ENCODE measurements at places on chromosomes 3 and 15.

GRCh38 chr3:196712514-196713413, 587 bp downstream of the PIGX start:
- peak; percentile 48 for DNase-seq

DNA sequence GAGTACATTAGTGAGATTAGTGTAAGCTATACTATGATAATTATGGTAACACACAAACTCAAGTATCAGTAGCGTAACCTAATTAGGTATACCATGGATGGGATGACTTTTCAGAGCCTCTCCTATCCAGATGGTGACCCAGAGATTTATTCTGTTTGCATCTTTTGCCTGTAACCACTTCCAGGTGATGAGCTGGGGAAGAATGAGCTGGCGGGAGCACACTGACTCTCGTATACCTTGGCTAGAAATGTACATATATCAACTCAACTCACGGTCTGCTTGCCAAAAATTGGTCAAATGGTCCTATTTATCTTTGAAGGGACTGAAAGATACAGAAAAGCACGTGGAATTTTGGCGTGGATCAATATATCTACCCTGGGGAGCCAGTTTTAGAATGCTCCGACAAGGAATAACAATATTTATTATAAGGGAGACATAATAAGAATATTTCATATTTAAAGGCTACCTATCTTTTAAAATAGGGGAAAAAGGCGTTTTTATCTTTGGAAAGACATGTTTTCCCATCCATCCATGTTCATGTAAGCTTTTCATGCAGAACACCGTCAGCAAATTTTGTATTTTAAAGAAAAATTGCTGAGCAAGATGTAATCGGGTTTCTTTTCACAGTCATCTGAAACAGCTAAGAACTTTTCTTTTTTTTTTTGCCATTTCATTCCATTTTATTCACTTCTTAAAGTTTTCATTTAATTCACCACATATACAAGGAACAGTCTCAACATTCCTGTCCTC, 502.6 kb upstream of the CBLB start:
- DNase-seq: no peak

- no peak for DNase-seq
Observed at GRCh38 chr15:22903427-22903826, 65.0 kb downstream of the NIPA2 start.

- DNase-seq: no peak
Observed at GRCh38 chr3:178419071-178419470, 117.2 kb upstream of the KCNMB2 start.

DNA sequence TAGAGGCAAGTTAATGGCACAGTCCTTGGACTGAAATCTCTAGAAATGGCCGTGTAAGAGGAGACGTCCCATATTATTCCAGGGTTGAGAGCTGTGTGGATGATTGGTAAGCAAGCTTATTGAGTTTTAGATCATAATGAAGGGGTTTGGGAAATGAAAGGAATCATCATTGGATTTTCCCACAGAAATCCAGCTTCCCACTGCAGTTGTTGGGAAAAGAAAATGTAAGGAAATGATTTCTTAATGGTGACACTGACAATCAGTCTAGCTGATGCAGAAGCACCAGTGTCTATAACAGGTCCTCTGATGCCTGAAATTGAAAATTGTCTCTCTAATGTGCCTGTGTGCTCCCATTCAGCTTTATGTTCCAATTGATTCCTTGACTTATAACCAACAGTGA, 728.6 kb downstream of the GRM7 start:
- DNase-seq: no peak

GRCh38 chr15:44801364-44801763, 65.0 kb downstream of the TRIM69 start:
- DNase-seq: peak; percentile 14

DNA sequence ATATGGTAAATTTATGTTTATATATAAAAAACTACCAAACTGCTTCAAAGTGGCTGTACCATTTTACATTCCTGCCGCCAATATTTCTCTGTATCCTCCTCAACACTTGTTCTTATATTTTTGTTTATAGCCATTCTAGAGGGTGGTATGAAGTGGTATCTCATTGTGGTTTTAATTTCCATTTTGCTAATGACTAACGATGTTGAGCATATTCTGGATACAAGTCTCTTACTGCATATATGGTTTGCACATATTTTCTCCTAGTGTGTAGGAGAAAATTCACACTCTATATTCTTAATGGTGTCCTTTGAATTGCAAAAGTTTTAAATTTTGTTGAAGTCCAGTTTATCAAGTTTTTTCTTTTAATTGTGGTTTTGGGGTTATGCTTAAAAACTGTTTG, 15.1 kb downstream of the NMD3 start:
- DNase-seq: no peak

DNA sequence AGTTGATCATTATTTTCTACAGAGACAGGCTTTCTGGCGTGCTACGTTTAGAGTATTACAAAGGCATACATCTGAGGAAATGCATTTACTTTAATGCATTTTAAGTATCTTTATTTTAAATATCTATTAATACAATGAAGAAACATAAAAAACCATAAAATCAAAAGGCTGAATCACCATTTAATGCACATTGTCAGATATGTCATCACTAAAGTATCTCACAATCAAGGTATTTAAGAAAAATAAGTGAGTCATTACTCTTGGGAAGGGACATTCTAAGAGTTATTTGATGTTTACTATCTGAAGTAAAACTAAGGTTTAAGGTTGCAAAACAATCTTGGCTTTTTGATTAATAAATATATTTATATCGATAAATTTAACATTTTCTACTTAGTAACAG, 102.2 kb downstream of the CTNNB1 start:
- no peak for DNase-seq

GRCh38 chr3:131804565-131805133, 230.2 kb downstream of the CPNE4 start:
- DNase-seq: no peak

- no peak for DNase-seq
Observed at GRCh38 chr15:74958908-74959585, 2.5 kb upstream of the RPP25 start.

DNA sequence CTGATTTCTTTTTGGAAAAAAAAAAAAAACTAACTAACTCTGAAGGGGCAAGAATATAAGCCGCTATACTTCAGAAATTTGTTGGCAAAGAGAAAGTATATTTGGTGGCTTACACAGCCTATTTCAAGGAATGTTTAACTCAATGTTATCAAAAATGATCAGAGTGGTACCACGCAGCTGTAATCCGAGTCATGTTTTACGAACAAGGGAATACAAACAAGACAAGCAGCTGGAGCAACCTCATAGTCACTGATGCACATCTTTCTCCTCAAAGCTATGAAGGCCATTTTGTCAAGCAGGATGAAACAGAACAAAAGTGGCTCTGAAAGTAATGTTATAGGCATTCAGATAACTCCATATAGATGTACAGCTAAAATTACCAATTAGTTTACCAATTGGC, 81.2 kb downstream of the SCAPER start:
- DNase-seq: no peak

GRCh38 chr3:106126067-106126845, 257.4 kb upstream of the CBLB start:
- no peak for DNase-seq

DNA sequence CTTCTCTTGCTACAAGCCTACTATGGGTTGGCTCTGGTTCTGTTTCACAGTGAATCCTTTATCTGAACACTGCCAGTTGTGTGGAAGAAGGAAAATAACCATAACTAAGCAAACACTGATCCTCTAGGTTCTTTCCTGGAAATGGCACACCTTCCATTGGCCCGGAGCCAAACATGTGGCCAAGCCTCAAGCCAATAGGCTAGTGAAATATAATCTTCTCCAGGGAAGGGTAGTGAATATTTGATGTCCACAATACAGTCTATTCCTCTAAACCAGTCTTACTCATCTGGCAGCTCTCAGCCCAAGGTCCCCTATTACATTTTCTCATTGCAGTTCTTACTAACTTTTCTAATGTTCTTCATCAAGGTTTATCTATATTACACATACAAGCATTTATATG, 921.3 kb downstream of the TUSC7 start:
- DNase-seq: no peak

DNA sequence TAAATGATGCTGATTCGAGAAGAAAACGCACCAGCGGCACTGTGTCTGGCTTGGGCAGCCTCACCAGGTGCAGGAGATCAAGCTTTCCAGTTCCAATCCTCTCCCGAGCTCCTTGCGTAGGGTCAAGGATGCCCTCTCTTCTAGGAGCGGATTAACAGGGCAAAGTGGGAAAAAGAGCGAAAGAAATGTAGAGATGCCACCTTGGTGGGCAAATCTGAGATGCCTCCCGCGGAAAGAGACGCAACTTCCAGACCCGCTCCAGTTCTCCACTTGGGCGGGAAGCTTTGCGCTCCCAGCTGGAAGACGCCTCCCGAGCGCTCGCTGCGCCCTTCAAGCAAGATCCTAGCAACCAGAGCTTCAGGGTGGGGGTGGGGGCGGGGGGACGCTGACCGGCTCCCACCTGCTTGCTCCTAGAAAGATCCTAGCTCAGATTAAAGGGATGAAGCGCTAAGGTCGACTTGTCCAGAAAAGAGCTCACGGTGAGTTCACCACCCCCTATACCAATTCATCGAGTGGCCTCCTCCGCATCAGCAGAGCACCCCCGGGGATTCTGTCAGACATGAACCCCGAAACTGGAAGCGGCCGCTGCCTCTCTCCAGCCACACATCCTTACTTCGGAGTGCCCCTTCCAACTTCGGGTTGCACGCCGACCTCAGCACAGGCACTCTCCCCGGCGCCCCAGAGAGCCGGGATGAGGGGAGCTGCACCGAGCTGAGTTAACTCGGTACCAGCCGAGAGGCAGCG, 769 bp downstream of the TAFA4 start:
- DNase-seq: no peak

DNA sequence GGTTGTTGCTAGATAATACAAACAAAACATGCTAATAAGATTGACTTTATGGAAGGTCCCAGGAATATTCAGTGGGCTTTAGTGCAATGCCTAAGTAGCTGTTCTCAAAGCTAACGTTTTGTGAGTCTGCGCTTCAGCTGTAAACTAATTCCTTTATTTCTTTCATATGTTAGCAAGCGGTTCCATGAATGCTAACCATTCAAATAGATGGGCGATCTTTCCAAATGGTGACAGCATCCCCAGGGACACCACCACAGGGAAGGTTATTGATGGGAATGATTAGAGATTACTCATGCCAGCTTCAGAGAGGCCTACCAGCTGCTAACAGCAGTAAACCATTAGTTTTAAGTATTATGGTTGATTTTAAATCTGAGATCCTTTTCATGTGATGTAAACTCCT, 405.7 kb upstream of the MCTP2 start:
- no peak for DNase-seq

DNA sequence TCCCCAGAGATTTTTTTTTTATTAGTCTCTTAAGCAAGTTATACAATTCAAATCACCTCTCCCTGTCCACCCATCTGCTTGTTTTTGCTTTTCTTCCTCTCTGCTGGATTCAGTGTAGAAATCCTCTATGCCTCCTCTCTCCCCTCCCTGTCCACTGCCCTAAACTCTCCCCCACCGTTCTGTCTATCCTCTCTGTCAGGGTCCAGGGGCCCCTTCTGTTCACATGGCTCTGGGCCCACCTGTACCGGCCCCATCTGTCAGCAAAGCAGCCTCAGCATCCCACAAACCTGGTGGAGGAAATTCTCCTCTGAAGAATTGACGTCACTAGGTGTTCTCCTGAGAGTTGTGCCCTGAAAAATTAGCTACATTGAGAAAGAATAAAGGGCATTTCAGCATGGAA, 137.6 kb upstream of the CMC1 start:
- no peak for DNase-seq

DNA sequence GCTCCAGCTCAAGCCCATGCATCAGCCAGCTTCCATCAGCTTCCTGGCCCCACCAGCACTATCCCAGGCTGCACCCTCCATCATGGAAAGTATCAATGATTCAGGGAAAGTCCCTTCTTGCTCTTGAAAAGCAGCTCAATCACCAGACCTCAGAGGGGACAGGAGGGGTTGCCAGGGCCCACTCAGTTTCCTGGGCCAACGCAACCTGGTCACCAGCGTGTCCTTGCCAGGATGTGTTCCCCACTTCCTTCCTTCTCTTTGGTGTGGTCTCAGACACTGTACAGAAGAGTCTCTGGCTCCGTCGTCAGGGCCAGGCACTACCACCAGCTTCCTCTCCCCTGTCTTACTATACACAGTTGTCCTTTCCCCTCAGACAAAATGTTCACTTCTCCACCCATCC, 3.0 kb downstream of the HDC start:
- DNase-seq: no peak

DNA sequence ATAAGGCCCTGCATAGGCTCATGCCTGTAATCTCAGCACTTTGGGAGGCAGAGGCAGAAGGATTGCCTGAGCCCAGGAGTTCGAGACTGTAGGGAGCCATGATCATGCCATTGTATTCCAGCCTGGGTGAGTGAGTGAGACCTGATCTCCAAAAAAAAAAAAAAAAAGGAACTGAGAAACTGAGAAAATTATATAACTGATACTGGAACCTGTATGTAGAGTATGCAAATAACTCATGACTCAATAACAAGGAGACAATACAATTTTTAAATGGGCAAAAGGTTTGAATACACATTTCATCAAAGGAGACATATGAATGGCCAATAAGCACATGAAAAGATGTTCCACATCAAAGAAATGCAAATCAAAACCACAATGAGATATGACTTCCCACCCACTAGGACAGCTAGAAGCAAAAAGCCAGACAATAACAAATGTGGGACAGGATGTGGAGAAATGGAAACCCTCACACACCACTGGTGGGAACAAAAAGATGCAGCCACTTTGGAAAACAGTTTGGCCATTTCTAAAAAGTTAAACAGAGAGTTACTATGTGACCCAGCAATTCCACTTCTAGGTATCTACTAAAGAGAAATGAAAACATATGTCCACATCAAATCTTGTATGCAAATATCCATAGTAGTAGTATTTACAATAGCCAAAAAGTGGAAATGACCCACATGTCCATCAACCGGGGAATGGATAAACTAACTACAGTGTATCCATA, 70.7 kb downstream of the IQSEC1 start:
- no peak for DNase-seq

DNA sequence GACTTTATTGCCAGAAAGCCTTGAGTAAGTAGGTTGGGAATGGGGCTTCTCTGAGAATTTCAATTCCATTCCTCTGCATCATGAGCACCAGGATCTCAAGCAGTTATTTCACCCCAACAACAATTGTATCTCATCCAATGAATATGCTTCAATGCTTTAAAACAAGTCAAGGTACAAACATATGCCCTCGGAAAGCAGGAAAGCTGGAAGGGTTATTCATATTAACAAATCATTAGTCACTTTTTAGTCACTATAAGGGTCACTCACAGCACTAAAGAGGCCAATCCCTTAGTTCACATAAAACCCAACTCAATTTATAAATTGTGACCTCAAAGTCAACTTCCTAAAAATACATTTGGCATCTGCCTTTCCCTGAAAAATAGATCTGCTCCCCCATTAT, 16.2 kb downstream of the MB21D2 start:
- DNase-seq: peak; percentile 25

- DNase-seq: no peak
Observed at GRCh38 chr3:42157540-42158538, 66.7 kb downstream of the TRAK1 start.

- DNase-seq: no peak
Observed at GRCh38 chr15:90080818-90081393, 21.4 kb downstream of the IDH2 start.
